Thoracic aorta (tissue), 2 donors: ENCODE measurements at places on chromosomes 3 and 15. TPM values are rescaled to one million over a fixed set of nuclear protein-coding genes. Genes with fewer than 3 reads are reported as not detected.

PLA2G4D gene
- not detected for total RNA-seq

TM4SF4 gene
- total RNA-seq: not detected

SI gene
- not detected for total RNA-seq

PRR23E gene
- total RNA-seq: not detected

TMEM212 gene
- not detected for total RNA-seq

PLSCR5 gene
- not detected for total RNA-seq

HDC gene
- total RNA-seq: 8.3 TPM

SAXO2 gene
- total RNA-seq: not detected

AMIGO3 gene
- total RNA-seq: 5.8 TPM

LRRC31 gene
- total RNA-seq: not detected

PIAS1 gene
- total RNA-seq: 45.1 TPM

ZNF620 gene
- total RNA-seq: 3.1 TPM

TIGIT gene
- total RNA-seq: 0.14 TPM

CASR gene
- not detected for total RNA-seq

NR2E3 gene
- total RNA-seq: 0.27 TPM

PLXND1 gene
- 246 TPM for total RNA-seq

NOX5 gene
- 0.92 TPM for total RNA-seq

SLC26A6 gene
- 93.9 TPM for total RNA-seq

GOLGA8Q gene
- total RNA-seq: 15.8 TPM

GPR87 gene
- not detected for total RNA-seq

TMEM108 gene
- 0.41 TPM for total RNA-seq

CHST13 gene
- not detected for total RNA-seq
